M059J (cell line): ENCODE measurements at places on chromosomes 6 and 20. TPM values are rescaled to one million over a fixed set of nuclear protein-coding genes. Genes with fewer than 3 reads are reported as not detected.

The HLA-DRA gene
- 1.2 and 2.0 TPM in 2 replicates for total RNA-seq

- DNase-seq, result no peak
Observed at GRCh38 chr20:1535420-1536175, 21.9 kb downstream of the SIRPD start.

The COL21A1 gene
- 1.4 and 41.5 TPM in 2 replicates for total RNA-seq

The CRISP2 gene
- total RNA-seq, result not detected in 2 replicates

The WFDC12 gene
- not detected in 2 replicates for total RNA-seq

DNA sequence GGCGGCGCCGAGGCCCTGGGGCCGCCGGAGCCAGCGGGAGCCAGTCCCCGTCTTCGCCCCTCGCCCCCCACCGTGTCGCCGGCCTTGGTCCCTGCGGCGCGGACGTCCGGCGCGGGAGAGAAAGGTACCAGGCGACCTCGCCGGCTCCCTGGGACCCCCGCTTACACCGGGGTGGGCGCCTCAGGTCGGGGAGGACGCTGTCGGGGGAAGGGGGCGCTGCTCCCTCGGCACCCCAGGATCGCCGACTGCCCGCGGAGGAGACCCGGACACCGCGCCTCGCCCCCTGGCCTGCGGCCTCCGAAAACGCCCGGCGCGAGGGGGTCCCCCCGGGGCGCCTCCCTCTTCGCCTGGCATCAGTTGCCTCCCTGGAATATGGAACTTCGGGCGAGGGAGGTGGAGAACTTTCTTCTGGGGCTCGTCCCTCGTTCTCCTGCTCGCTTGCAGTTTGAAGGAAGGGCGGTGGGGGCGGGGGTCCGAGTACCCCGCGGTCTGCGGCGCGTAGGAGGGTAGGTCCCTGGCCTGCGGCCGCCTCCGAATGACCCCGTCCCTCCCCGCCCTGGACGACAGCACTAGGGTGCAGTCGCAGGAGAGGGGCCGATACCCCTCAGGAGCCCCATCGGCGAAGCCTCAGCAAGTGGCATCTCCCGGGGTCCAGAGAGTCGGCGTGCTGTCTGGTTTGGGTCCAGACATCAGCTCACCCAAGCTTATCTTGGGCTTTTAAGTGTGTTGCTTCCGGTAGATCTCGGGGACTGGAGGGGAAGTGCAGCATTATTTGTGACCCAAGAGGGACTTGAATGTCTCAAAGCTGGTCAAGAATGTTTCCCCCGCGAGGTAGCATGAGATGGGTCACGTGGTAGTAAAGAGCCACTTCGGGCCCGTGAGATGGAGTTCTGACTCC is 549 bp downstream of the ANKRD6 start:
- peak; percentile 16 for DNase-seq

The TGM3 gene
- total RNA-seq, result not detected in 2 replicates

DNA sequence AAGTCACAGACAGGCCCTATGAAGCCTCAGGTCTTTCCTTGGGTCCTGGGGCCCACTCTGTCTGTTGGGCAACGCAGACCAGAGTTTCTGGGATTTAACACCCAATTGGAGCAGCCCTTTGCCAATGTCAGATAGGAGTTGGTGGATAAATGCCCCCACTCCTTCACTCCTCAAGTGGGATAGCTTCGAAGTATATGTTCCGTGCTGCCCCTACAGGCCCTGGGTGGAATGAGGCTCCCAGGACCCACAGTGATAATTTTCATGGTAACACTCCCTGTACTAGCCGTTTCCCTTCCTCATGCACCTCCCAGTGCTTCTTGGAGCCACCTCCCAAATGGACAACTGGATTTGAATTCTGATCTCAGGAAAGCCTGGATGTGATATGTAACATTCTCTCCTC is 145.4 kb downstream of the FOXA2 start:
- peak; percentile 37 for DNase-seq

- DNase-seq, result peak; percentile 61
Observed at GRCh38 chr6:127207591-127208120, 59.0 kb upstream of the RNF146 start.

DNA sequence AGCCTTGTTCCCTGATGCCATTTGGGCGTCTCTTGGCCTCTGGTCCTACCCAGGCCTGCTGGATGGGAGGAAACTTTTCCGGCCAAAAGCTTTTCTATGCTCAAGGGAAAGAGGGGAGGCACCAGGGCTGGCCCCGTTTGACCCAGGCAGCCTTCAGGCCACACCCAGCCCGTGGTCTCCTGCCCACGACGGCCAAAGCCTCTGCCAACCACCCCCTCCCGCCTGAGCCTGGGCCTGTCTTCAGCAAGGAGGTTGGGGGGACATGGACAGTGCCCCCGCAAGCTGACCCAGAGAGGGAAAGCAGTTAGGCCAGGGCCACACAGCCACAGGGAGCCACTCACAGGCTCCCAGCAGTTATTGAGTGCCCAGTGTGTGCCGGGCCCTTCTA is 49.5 kb downstream of the SRC start:
- no peak for DNase-seq

GRCh38 chr6:55964136-55964535 is 88.7 kb upstream of the BMP5 start:
- no peak for DNase-seq

DNA sequence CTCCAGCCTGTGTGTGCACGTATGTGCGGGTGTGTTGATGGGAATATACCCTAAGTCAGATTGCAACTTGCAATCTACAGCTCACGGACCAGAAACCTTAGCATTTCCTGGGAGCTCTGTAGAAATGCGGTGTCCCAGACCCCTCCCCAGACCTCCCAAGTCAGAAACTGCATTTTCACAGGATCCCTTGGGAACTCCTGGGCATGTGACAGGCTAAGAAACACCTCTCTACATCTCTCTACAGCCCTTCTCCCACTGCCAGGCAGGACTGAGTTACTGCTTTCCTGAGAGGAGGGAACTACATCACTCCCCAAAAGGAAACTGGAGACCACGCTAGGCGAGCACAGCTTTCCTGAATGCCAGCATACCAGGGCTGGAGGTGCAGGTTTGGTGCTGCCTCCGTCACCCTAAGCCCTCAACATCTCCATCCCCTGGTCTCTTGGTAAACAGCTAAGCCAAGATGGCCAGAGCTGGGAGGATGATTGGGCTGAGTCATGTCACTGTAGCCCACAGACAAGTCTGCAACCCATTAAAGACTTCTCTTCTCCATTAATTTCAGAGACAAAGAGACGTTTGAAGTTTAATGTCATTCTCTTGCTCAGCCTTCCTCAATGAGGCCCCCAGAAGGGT is 194.4 kb downstream of the BMP7 start:
- DNase-seq, result peak; percentile 50

DNA sequence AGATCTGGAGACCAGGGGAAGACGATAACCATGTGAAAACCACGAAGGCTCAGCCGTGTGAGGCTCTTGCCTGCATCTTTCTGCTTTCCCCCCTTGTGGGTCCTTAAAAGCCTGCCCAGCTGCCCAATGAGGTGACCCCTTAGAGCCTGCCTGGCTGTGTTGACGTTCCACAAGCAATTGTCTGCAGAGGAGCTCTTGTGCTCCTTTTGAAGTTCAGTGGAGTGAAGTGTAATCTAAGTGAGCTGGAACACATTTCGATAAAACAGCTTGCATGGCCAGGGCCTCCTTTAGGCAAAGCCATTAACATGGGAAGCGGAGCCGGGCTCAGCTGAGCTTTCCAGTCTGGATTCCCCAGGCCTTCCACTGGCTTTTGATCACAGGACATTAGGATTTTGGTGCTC is 27.3 kb upstream of the TCP11 start:
- DNase-seq, result no peak

The SCRT2 gene
- total RNA-seq, result not detected in 2 replicates

GRCh38 chr20:41369673-41370072 is 3.1 kb upstream of the EMILIN3 start:
- DNase-seq, result no peak

DNA sequence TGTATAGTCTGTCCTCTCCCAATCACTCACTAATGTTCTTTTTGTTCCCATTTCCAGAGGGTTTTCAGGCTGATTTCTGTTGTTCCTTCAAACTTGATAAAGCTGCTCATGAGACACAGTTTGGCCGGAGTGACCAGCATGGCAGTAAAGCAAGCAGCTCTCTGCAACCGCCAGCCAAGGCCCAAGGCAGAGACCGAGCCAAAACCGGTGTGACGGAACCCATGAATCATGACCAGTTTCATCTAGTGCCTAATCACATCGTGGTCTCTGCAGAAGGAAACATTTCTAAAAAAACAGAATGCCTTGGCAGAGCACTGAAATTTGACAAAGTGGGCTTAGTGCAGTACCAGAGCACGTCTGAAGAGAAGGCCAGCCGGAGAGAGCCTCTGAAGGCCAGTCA is 14.8 kb upstream of the RPL7L1 start:
- DNase-seq, result no peak

DNA sequence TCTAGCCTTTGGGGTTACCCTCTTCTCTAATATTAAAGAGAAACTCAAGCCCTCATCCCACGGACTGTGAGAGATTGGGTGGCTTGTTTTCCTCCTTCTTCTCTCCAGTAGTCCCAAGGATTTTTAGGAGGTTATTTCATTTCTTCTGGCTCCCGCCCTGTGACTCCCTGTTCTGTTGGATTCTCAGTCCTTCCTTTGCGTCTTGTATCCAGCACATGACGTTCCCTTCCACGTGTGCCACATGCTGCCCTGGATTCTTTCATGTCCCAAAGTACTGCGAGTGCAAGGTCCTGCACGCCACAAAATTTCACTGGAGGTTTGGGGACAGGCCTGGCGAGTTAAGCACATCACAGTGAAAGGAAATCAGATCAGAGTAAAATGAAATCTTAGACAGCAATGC is 213.4 kb downstream of the PACRG start:
- no peak for DNase-seq

The PCSK2 gene
- total RNA-seq, result 0.02 TPM in 1 of 2 replicates, not detected in the other

- peak; percentile 54 for DNase-seq
Observed at GRCh38 chr20:44491635-44492395, 16.1 kb downstream of the TTPAL start.

DNA sequence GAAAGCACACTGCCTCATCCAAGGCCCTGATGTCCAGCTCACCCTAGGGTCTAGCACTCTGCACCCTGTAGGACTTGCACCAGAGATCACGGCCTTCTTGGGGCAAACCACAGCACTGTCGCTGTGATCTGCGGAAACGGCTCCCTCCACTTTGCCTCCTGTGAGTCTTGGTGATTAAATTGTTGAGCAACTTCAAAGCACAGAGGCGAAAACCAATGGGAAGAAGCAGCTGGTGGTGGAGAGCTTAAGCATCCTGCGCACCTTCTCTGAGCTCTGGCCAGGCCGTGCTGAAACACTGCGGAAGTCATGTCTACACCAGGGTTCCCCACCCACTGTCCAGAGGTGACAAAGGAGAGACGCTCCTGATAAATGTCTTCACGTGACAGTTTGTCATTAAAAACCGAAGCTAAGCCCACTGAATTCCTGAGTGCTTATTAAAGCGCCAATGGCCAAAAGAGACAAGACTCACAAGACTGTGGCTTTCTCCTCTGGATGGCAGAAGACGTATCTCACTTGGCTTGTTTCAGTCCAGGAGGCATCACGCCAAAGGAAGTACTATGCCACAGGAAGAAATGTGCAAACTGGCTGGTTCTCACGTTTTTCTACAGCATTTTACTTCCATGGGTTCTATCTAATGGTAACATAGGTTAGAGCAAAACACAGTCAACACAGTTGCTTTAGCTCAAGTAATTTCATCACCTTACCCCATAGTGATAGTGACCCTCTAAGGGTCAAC is 3.1 kb downstream of the RAMACL start:
- DNase-seq, result peak; percentile 45

GRCh38 chr6:11851387-11851786 is 72.8 kb upstream of the ADTRP start:
- DNase-seq, result peak; percentile 99
